ENCODE measurements at places on chromosomes 11 and 22.
A peak's percentile ranks its signal among the peaks of the same experiment; 100 is the strongest.

- DNase-seq, result no peak
These were observed 83.1 kb upstream of the ADSL start for GRCh38 chr22:40263191-40263590.

GRCh38 chr22:27687984-27688545, 113.5 kb downstream of the MN1 start:
- DNase-seq, result no peak

- DNase-seq, result no peak
These were observed at the start of gene MAJIN for GRCh38 chr11:64971421-64972233. TSS of gene MAJIN (minus strand) at chr11:64972108. CDS start at chr11:64959405, 12,703 bp downstream.

DNA sequence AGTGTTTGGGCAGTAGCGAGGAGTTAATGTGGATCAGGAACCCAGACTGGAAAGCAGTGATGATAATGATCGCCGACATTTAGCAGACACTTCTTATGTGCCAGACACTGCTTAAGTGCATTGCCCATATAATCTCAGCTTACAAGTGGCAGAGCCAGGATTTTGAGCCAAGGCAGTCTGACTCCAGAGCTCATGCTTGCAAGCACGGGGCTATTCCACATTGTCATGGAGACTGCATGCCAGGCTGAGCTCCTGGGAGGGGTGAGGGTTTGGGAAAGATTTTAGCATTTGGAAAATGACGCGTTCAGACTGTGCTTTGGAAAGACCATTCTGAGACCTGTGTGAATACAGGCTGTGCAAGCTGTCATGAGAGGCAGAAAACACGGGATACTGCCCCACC, 302.7 kb downstream of the DDX10 start:
- peak; percentile 6 for DNase-seq

- no peak for DNase-seq
These were observed 25.9 kb upstream of the LYVE1 start for GRCh38 chr11:10594407-10594806.

DNA sequence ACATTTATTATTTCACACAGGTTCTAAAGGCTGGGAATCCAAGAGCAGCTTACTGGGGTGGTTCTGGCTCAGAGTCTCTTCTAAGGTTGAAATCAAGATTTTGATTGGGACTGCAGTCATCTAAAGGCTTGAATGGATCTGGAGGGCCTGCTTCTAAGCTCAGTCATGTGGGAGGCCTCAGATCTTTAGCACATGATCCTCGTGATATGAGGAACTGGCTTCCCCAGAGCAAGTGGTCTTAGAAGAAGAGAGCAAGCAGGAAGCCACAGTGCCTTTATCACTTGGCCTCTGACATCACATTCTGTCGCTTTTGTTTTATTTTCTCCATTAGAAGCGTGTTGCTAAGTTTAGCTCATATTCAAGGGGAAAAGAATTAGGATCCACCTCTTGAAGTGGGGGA, 88.9 kb downstream of the ARFGAP2 start:
- no peak for DNase-seq

GRCh38 chr11:68471360-68472340, 11.1 kb downstream of the PPP6R3 start:
- no peak for DNase-seq

DNA sequence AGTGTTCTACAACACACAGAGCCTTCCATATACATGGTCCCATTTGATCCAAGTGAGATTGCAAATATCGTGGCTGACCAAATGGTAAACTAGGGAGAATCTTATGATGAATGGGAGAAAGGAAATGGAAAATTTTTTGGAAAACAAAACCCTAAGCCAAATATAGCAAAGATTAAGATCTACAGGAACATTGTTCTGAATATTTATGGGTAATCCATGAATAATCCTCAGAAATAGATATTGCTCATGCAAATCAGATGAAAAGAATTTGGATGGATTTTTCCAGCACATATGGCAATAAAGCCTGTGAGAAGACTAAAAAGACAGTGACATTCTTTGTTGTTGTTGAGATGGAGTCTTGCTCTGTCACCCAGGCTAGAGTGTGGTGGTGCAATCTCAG, 21.7 kb upstream of the PRDM10 start:
- no peak for DNase-seq

DNA sequence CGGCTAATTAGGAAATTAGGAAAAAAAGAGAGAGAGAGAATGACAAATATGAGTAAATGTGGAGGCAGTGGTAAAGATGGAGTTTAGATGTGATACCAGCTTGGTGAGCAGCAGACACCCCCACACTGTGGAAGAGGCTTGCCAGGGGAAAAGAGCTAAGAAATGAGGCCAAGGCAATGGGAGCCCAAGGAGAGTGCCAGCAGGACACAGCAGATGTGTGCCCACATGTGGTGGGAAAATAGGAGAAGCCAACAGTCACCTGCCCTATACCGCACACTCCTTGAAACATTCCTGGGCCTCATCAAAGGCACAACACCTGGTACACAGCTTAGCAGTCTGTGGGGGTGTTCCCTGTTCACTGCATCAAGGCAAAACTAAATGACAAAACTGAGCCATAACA, 104.9 kb downstream of the FAM76B start:
- no peak for DNase-seq

DNA sequence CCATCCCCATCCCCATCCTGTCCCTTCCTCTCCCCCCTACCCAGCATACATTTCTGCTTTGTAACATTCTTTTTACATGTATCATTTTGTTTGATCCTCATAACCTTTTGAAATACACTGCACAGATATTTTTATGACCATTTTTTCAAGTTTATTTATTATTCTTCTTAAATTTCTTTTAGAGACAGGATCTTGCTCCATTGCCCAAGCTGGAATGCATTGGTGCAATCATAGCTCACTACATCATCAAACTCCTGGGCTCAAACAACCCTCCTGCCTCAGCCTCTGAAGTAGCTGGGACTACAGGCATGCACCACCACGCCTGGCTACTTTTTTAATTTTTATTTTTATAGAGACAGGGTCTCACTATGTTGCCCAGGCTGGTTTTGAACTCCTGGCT, 99.4 kb upstream of the AKIP1 start:
- DNase-seq, result no peak

GRCh38 chr11:82771781-82772180, 38.1 kb upstream of the FAM181B start:
- DNase-seq, result no peak

DNA sequence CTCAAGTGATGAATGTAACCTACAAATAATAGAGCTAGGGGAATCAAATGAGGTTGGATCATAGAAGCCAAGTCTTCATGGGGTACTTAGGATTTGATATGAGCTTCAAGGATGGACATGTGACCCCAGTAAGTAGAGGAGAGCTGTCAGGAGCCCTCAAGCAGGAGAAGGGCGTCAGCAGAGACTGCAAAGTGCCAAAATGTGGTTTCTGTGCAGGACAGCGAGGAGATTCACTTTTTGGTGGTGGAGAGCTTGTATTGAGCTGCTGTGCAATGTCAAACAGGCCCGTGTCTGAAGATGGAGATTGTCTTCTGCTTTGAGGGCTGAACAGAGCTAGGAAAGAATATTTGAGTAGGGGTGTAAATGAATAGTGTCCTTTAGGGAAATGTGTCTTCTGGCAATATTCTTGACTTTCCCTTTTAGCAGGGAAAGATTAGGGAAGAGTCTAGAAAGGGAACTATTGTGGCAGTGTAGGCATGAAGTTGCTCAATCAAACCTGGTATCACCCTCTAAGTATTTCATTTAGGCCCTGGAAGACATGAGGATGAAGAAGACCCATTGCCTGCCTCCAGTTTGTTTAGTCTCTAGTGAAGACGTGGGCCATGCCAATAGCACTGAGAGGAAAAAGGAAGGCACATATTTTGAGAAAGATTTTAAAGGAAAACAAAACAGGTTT, 31.2 kb upstream of the SORL1-AS1 start:
- DNase-seq, result no peak

GRCh38 chr11:69073469-69073868, 24.7 kb downstream of the TPCN2 start:
- DNase-seq, result no peak

DNA sequence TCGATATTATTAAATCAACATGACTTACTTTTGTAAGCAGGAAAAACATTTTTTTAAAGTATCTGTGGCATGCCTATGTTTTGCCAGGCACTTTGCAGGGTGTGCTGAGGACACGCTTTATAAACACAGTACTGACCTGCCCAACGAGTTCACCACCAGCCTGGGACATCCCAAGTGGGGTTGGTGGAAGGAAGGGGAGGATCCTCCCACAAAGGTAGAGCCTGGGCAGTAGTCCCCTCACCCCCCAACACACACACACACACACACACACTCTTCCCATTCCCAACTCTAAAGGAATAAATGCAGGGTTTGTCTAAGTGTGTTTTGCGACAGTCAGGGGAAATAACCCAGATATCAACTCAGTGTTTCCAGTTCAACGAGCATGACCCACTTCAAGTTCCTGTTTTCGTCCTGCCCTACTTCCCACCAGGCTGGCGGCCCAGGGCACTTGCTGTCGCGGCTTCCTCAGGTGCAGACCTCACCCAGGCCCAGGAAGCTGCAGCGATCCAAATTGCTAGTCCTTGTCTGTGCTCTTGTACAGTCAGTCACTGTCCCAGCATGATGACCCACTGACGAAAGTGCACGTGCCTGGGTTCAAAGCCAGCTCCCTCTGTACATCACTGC, 3.1 kb downstream of the CERK start:
- DNase-seq, result peak; percentile 27

GRCh38 chr11:101129203-101129943, at the start of gene PGR:
TSS of gene PGR (minus strand) at chr11:101129813. CDS start at chr11:101129070, 743 bp downstream.
- DNase-seq, result no peak

DNA sequence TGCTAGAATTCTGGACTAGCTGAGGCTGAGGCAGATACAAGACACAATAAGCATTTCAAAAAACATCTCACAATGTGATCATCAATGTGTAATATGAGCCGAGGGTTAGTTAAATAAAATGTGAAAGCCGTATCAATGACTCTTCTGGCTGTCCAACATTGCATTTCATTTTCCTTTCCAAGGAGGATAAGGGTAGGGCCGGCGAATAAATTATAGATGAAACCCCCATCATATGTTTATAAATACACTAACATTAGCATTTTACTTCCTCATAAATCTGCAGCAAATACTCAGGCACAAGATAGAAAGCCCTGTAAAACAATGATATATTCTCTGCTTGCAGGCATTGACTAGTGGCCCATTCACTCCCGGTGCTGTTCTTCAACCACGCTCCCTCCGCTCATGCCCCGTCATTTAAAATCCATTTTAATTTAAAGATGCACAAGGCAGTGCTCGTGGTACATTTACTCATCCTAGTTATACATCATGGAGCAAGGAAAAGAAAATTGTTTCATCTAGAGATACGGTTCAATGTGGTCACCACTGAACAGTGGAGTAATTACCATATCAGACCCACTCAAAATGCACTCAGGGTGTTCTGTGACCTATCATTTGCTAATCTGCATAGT, 59.9 kb upstream of the RCN1 start:
- DNase-seq, result no peak
